ENCODE measurements at places on chromosomes 6 and 20. TPM values are rescaled to one million over a fixed set of nuclear protein-coding genes. Genes with fewer than 3 reads are reported as not detected.

- no peak for DNase-seq
Measured at GRCh38 chr6:5723841-5724691, 282.7 kb downstream of the NRN1 start.

The SPATS1 gene
- not detected for total RNA-seq

The HIVEP1 gene
- total RNA-seq, result 8.3 TPM

The CST2 gene
- not detected for total RNA-seq

DNA sequence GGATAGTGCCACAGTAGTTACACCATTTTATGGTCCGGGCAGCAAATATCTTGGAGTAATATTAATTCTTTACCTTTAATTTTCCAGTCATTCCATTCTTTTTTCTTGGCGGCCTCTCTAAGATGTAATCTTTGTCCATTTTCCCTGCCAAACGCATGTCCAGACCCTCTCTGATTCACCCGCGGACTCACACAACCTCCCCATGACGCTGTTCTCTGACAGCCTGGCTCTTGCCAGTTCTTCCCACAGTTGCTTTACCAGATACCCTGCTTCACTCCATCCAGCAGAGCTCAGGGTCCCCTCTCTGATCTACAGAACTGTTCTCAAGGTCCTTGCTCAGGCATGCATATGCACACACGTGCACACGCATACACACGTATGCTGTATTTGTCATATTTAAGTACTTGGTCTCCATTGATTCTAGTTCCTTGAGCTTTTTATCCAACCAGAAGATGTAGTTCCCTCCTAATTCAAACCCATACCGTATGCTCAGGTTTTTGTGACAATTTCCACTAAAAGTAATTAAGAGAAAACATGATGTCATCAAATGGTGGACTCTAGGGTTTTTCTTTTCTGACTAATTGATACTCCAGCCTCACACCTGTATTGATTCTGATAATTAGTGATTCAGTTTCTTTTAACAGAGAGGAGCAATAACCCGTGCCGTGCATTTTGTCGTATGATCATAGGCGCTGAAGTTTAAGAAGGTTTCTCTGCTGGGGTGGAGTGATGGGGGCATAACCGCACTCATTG lies 10.0 kb downstream of the BPHL start:
- no peak for DNase-seq

The POM121L2 gene
- not detected for total RNA-seq

The CD93 gene
- total RNA-seq, result 17.3 TPM

The CLIC5 gene
- total RNA-seq, result 97.0 TPM

The CDH26 gene
- 0.29 TPM for total RNA-seq

The TENT5A gene
- total RNA-seq, result 2.7 TPM

- peak; percentile 12 for DNase-seq
Measured at GRCh38 chr6:169868458-169868857, 117.0 kb downstream of the ERMARD start.

GRCh38 chr6:14035071-14035847 lies 82.3 kb upstream of the CD83 start:
- no peak for DNase-seq

DNA sequence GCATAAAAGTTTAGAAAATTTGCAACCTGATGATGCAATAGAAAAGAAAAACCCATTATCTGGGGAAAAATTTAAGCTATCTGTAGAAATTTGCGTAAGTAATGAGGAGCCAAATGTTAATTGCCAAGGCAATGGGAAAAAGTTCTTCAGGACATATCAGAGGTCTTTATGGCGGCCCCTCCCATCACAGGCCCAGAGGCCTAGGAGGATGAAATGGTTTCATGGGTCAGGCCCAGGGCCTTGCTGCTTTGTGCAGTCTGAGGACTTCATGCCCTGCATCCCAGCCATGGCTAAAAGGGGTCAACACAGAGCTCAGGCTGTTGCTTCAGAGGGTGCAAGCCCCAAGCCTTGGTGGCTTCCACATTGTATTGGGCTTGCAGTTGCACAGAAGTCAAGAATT lies 582.8 kb downstream of the COL12A1 start:
- DNase-seq, result no peak

GRCh38 chr6:45619994-45620471 lies 242.3 kb upstream of the SUPT3H start:
- DNase-seq, result no peak

GRCh38 chr6:80156221-80156620 lies 49.8 kb downstream of the BCKDHB start:
- DNase-seq, result no peak

GRCh38 chr20:44326391-44327159 lies 10.3 kb upstream of the R3HDML start:
- no peak for DNase-seq

DNA sequence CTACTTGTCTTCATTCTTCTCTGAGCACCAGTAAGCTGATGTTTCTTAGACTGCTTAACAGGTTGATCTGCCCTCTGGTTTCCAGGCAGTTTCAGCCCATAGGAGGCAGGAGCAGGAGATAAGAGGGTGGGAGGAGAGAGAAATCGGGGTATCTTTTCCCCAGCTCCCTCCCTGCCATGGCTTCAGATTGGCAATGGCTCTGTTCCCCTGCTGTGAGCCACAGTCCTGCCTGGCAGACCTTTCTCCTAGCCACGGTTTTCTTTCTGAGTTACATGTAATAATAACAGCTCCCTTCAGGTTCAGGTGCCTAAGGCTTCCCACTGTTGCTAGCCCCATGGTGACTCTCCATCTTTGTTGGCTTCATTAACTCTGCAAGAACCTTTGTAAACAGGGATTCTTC lies 115.3 kb downstream of the CD83 start:
- DNase-seq, result no peak

DNA sequence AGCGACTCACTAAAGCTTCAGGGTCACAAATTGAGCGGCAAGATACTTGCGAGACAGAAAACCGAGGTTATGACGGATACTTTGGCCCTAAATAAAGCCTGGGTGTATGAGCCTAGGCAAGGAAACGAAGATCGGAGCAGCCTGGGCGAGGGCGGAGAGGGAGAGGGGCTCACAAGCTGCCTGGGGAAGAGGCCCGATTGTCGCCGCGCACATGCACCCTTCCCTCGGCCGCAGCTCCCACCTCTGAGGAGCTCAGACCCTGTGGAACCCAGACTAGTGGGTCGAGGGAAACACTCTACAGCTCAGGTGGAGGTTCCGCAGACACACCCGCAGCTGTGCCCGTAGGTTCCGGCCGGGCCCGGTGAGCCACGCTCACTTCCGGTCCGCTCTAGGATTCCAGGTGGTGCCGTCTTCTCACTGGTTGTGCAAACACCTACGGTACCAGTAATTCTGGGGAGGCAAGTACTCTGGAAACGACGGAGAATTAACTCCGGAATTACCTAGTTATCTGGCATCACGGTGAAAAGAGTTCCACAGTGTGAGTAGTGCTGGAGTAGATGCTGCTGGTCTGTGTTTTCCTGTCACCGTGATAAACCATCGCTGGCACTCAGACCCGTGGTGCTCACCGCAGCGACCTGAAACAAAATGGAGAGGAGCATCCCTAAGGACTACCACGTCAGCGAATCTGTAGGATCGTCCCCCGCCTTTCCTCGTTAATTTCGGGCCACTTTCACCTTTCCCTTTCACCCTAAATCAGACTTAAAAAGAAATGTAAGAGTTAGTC lies 61.5 kb downstream of the GPX5 start:
- DNase-seq, result no peak

- no peak for DNase-seq
Measured at GRCh38 chr6:128024046-128024445, 123.2 kb upstream of the THEMIS start.

- peak; percentile 38 for DNase-seq
Measured at GRCh38 chr6:26158581-26159356, 71.5 kb downstream of the HFE start.

GRCh38 chr6:109978174-109979032 lies at the start of gene GPR6:
Gene GPR6, plus strand, starts transcription at chr6:109978311. Its CDS starts 802 bp downstream, at chr6:109979113.
- no peak for DNase-seq

- DNase-seq, result no peak
Measured at GRCh38 chr6:79632580-79632979, 1.5 kb downstream of the SH3BGRL2 start.

The MUC22 gene
- 0.36 TPM for total RNA-seq

DNA sequence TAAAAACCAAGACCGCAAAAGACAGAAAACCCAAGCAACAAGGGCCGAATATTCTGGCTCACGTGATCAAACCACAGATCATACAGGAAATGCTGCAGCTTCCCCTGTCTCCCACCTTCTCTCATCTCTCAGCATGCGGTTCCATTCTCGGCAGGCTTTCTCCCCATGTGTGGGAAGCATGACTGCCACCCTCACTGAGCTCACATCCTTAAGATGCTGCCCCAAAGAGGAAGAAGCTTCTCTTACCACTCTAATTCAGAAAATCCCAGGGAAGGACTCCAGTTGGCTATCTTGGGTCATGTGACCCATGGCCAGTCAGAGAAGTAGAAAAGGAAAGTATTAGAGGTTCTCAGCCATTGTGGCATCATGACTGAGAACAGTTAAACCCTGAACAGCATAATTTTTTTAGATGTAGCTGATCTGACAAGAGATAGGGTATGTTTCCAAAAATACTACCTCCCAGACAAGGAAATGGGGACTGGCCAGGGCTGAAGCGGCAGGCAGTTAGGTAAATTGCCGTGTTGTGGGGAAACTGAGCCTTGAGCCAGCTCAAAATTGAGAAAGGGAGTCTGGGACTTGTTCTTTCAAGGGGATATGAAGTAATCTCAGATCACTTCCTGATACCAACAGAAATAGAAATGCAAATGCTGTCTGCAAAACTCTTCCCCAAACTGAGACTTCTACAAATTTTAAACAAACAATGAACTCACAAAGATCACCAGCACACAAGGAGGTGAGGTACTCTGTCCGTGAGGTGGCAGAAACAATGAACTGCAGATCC lies 37.1 kb upstream of the GRM4 start:
- DNase-seq, result no peak

DNA sequence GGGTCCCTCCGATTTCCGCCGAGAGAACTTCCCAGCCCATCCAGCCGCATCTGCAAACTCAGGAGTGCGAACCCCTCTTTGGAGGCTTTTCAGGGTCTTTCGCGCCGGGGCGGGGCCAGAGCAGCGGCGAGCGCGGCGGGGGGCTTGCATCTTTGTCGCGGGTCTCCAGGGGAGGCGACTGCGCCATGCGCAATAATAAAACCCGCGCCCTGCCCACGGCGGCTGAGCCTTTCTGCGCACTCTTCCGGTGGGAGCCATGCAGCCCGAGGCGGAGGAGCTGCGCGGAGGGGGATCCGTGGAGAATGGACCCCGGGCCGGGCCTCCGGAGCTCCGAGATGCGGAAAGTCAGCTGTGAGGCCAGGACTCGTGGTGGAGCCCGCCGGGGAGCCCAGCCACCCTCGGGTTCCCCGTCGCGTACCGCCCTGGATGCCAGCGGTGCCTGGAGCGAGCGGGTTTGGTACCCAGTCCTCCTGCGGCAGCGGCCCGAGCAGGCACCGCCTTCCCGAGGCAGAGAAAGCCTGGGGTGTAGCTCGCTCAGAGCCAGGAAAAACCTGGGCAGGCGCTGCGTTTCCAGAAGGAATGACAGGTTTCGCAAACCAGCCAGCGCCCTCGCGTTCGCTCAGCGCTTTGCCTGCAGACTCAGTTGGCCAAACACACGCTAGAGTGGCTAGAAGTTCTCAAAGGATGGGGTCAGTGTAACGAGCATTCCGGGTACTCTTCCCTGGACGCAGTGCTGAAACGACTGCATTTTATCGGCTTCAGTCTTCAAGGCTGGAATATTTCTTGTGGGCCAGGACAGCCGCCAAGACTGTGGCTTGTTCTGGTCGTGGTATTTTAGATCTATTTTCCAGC lies 1.2 kb downstream of the AKAP12 start:
- peak; percentile 32 for DNase-seq

DNA sequence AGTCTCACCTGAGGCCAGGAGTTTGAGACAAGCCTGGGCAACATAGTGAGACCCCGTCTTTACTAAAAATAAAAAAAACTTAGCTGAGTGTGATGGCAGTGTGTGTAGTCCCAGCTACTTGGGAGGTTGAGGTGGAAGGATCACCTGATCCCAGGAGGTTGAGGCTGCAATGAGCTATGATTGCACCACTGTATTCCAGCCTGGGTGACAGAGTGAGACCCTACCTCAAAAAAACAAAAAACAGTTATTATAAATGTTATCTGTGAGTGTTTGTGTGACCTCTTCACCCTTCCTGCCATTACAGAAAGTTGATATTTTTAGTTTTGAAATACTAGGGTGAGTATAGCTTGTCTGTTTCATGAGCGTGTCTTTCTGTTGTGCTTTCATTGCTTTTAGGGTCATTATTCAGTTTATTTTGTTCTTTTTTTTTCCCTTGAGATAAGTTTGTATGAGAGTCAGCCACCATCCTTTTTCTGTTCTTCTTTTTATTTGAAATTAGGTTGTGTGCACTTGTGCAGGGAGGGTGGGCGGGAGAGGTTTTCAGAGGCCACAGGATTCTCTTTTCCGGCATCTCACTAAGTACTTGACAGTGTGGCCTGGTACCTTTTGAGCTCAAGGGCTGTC lies 26.2 kb downstream of the CDYL start:
- DNase-seq, result no peak

DNA sequence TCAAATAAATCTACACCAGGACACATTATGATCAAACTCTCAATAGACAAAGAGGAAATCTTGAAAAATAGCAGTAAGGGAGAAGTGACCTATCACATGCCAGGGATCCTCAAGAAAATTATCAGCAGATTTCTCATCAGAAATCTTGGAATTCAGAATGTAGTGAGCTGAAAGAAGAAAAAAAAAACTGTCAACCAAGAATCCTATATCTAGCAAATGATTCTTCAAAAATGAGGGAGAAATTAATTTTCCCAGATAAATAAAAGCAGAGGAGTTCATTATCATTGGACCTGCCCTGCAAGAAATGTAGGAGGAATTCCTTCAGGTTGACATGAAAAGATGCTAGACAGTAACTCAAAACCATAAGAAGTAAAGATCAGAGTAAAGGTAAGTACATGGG lies 363.6 kb downstream of the TFAP2A start:
- no peak for DNase-seq

The PRICKLE4 gene
- 6.2 TPM for total RNA-seq

The C20orf202 gene
- total RNA-seq, result not detected

- DNase-seq, result no peak
Measured at GRCh38 chr20:49700411-49701185, 13.1 kb downstream of the B4GALT5 start.

The PTCRA gene
- not detected for total RNA-seq

GRCh38 chr6:167244064-167244960 lies 46.8 kb upstream of the UNC93A start:
- no peak for DNase-seq

DNA sequence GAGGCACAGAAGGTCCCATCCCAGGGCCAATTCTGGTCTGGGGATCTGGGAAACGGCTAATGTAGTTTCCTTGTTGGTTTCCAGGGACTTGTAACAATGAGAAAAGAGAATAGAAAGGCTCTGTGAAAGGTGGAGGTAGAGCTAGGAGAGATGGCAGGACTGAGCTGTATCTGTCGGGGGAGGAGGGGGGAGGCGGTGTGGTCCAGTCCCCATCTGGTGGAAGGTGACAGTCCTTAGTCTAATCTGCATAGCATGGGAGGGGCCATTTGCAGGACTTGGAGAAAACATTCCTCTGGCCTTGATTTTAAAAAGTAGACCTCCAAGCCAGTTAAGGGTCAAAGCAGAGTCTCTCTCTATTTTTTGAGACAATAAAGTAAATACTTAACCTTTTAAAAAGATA lies 137.1 kb downstream of the DNAH8 start:
- DNase-seq, result no peak

GRCh38 chr20:31569163-31570020 lies 35.7 kb upstream of the ID1 start:
- DNase-seq, result peak; percentile 55

The MANEA gene
- 2.8 TPM for total RNA-seq

GRCh38 chr6:30830438-30830837 lies 53.9 kb upstream of the DDR1 start:
- DNase-seq, result no peak

GRCh38 chr6:56005426-56005825 lies 130.0 kb upstream of the BMP5 start:
- DNase-seq, result no peak

The CCDC167 gene
- 23.4 TPM for total RNA-seq

The NOX3 gene
- total RNA-seq, result not detected

The DOK5 gene
- 8.8 TPM for total RNA-seq
